ENCODE measurements at places on chromosomes 12 and 14. TPM values are rescaled to one million over a fixed set of nuclear protein-coding genes. Genes with fewer than 3 reads are reported as not detected.

DBX2 gene
- total RNA-seq = 0.27 TPM

DNA sequence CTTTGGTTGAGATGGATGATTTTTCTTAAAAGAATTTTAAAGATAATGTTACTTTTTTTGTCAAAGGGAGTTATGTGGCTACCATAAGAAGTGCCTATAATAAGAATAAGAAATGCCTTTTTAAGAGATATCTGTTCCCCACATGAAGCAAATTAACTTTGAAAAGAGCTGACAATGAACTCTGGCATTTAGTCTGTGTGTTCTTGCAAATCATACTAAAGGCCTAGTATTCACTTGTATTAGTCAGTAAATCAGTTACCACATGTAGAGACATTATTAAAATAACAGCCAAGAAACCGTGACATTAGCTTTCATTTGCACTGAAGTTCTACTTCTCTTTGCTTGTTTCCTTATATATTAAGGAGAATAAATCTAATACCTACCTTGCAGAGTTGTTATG lies 296.3 kb downstream of the CCDC91 start:
- no peak for DNase-seq
- no peaks in the 10 kb centered on the region for H3K27me3 ChIP-seq
- H3K27ac ChIP-seq = no peak overlapping the region
- H3K36me3 ChIP-seq = no peaks in the 10 kb centered on the region

GRCh38 chr14:90444077-90444696 lies 47.4 kb downstream of the CALM1 start:
- no peak overlapping the region for H3K4me3 ChIP-seq
- no peaks in the 10 kb centered on the region for H3K4me1 ChIP-seq
- DNase-seq = no peak
- no peaks in the 10 kb centered on the region for H3K36me3 ChIP-seq
- H3K27me3 ChIP-seq = no peaks in the 10 kb centered on the region

NEUROD4 gene
- total RNA-seq = not detected

DNA sequence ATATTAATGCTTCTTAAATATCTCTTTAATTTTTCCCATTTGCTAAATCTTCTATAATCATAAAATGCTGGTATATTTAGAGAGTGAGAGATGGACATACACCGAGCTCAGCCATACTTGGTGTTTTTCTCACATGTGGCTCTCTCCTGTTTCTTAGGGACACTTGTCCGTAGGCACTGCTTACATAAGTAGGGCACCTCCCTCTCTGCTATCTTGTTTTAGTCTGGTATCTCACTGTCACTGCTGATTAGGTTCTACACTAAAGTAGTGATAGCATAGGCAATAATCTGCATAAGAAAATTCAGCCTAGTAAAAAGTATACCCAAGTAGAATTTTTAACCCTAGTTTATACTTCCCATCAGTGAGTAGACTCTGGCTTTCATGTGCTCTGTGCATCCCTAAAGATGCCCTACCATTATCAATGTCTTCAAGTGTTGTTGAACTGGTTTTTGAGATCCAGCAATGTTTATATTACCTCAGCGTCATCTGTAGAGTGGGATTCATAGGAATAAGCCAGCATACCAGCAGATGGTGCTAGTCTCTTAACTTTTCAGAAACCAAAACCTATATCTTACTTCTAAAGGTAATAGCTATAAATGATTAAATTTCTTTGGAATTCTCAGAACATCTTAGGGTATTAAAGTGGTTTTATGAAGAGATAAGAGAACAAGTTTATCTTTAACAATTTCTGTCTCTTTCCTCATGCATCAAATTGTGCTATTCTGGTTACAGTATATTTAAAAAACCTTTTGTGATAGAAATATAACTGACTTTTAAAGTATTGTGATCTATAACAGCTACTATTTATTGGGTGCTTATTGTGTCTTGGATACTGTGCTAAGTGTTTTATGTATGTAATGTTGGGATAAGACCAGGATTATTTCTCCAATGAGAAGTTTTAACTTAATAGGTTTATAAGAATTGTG lies 32.9 kb downstream of the ARID2 start:
- H3K4me3 ChIP-seq = no peak overlapping the region
- H3K27ac ChIP-seq = no peak overlapping the region
- DNase-seq = no peak
- no peaks in the 10 kb centered on the region for H3K27me3 ChIP-seq
- H3K4me1 ChIP-seq = peaks cover 7% of the 10 kb centered on the region

DNA sequence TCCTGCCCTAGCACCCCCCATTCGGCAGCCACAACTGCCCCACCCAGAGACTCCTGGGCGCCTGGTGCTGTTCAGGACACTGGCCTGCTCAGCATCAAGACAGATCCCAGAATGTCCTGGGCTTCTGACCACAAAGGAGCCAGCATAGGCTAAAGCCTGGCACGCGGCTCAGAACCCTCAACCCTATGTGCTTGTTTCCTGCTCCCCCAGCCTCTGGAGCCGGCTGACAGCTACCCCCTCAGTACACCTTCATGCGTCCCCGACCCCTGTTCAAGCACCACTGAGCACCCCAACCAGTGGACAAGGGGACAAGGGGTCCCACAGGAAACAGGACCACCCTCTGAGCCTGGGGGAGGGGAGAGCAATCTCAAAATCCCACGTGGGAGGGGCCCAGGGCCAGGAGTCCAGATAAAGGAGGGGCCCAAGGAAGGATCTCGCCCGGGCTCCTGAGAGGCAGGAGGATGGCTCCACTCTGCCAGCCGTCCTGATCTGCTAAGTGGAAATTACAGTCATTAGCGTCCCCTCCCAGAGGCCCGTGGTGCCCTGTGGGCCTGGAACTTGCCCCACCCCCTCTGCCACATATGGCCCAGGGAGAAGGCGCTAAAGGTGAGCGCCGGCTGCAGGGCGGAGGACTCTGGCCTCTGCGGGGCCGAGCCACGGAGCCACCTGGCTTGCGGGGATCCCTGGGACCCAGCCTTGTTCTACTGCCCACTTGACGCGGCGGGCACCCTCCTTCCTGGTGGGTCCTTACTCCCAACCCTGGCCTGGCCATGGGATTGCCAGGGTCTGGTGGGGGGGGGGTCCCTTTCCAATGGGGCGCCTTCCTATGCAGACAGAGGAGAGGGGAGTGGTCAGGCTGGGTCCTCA lies 27.2 kb upstream of the GPR132 start:
- H3K36me3 ChIP-seq = no peaks in the 10 kb centered on the region
- DNase-seq = no peak
- H3K4me3 ChIP-seq = peak overlapping the region; percentile 98
- peak overlapping the region; percentile 81 for H3K27ac ChIP-seq
- H3K4me1 ChIP-seq = peaks cover 56% of the 10 kb centered on the region

SLCO1B1 gene
- not detected for total RNA-seq

DNA sequence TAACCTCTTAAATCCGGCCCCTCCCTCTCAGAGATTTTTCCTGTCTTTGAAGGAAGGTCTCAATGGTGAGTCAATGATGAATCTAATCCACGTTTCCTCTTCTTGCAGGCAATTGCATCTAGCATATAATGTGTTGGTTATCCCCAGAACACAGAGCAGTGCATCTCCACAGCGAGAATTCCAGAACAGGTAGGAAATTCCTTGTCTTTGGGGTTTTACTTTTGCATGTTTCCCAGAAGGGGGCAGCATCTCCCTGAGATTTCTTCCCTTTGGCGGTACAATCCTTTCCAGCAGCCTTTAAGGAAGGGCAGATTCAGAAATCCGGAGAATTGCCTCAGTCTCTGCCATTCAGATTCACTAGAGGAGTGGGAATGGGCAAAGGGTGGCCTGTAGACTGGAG lies 128.0 kb downstream of the KCNA5 start:
- peak overlapping the region; percentile 64 for H3K27ac ChIP-seq
- no peak overlapping the region for H3K4me3 ChIP-seq
- H3K36me3 ChIP-seq = no peaks in the 10 kb centered on the region
- no peak for DNase-seq
- no peaks in the 10 kb centered on the region for H3K27me3 ChIP-seq

DNA sequence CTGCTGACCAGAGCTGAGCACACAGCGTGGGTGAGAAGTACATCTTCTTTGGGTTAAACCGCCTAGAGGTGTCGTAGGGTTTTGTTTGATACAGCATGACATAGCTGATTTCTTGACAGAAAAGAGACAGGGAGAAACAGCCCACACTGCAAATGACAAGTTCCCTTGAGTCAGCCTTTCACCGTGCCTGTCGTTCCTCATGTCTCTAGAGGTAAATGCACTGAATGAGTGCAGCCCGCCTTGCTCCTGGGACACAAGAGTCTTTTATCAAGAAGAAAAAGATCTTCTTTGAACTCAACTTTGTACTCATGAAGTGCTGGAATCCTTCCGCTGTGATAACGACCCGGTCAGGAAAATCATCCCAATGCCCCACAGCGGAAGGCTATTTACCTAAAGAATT lies 77.6 kb downstream of the TMEM132D start:
- no peaks in the 10 kb centered on the region for H3K27me3 ChIP-seq
- no peak overlapping the region for H3K27ac ChIP-seq
- no peaks in the 10 kb centered on the region for H3K36me3 ChIP-seq
- H3K4me3 ChIP-seq = no peak overlapping the region
- DNase-seq = no peak
- H3K4me1 ChIP-seq = no peaks in the 10 kb centered on the region

DNA sequence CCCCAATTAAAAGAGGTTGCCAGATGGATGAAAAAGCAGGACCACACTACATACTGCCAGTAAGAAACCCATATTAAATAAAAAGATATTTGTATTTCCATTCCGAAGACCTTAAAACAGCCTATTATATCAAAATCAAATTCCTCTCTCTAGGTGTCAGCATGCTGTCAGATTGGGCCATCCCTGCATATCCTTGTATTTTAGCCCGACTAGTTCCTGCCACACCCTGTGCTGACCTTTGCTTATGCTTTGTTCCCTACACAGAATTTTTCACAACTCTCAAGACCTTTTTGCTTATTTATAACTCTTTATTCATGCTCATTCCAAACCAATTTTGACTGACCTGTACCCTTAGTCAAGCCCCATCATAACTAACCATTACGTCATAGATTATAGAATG lies 12.8 kb downstream of the GSKIP start:
- no peaks in the 10 kb centered on the region for H3K27me3 ChIP-seq
- H3K4me3 ChIP-seq = no peak overlapping the region
- H3K4me1 ChIP-seq = no peaks in the 10 kb centered on the region
- DNase-seq = no peak

CLEC4D gene
- total RNA-seq = not detected

DNA sequence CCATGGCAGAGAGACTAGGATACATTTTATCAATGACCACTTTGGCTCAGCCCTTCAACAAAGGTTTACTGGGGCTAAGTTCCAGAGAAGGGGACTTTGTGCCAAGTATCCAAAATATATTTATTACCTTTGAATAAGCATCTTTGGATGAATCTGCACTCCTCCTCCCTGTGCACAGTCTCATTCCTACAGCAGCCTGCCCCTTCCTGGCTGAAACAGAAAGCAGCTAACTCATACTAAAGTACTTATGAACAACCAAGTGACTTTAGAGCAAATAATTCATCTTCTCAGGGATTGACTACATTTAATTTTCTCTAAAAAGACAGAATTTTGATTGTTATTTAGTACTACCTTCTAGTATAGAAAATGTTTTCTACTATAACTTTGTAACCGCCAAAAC lies 47.8 kb upstream of the ETV6 start:
- no peaks in the 10 kb centered on the region for H3K27me3 ChIP-seq
- no peak overlapping the region for H3K4me3 ChIP-seq
- peaks cover 10% of the 10 kb centered on the region for H3K4me1 ChIP-seq
- no peak overlapping the region for H3K27ac ChIP-seq
- no peaks in the 10 kb centered on the region for H3K36me3 ChIP-seq

DNA sequence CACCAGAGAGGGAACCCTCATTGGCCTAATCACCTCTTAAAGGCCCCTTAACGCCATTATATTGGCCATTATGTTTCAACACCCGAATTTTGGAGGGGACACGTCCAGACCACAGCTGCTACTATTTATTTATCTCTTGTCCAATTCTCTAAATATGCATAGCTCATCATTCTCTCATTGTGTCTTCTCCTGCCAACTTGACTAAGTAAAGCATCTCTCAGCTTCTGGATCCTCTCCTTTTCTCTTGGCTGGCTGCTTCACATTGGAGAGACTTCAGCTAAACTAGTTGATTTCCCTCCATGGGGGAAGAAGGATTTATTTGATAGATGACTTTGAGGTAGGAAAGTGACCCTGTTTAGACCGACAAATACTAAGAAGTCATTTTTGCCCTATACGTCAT lies 120.4 kb upstream of the KRR1 start:
- no peak overlapping the region for H3K4me3 ChIP-seq
- H3K27ac ChIP-seq = no peak overlapping the region
- peaks cover 6% of the 10 kb centered on the region for H3K4me1 ChIP-seq
- H3K27me3 ChIP-seq = no peaks in the 10 kb centered on the region
- no peak for DNase-seq

LRRC10 gene
- not detected for total RNA-seq

SMIM10L1 gene
- total RNA-seq = 10.4 TPM

DNA sequence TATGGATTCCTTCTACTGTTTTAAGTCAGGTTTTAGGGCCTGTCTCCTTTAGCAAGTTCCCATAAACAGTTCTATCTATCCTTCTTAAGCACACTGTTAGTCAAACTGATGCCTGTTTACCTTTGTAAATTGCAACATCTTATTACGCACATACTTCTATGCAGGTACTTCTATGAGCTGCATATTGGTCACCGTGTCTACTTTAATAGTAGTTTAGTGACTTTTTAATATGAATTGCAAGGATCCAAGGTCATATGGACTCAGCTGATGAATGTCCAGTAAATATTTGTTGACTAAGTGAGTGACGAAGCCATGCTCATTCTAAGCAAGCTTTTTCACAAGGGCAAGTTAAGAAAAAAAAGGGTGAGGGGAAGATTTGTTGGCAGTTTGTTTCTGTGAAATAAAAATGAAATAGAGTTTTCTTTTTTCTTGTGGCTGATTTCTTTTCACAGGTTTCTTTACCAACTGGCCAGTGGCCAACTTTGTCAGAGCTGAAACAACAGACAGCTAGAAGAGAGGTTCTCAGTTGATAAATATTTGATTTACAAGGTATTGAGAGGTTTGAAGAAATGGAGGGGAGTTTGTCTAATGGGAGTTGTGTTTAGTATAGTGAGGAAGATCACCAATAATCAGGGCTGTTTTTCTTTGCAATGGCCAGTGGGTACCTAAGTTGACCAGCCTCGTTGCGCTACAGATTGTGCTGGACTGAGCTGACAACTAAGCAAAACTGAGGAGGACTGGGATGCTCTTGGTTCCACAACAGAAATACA lies 141.1 kb downstream of the SLC15A5 start:
- no peak overlapping the region for H3K4me3 ChIP-seq
- H3K27me3 ChIP-seq = no peaks in the 10 kb centered on the region
- no peaks in the 10 kb centered on the region for H3K4me1 ChIP-seq

GRCh38 chr14:52467515-52468266 lies 84.6 kb downstream of the TXNDC16 start:
- no peak for DNase-seq
- H3K27ac ChIP-seq = no peak overlapping the region
- H3K27me3 ChIP-seq = no peaks in the 10 kb centered on the region
- H3K4me1 ChIP-seq = no peaks in the 10 kb centered on the region

CCDC60 gene
- not detected for total RNA-seq

DNA sequence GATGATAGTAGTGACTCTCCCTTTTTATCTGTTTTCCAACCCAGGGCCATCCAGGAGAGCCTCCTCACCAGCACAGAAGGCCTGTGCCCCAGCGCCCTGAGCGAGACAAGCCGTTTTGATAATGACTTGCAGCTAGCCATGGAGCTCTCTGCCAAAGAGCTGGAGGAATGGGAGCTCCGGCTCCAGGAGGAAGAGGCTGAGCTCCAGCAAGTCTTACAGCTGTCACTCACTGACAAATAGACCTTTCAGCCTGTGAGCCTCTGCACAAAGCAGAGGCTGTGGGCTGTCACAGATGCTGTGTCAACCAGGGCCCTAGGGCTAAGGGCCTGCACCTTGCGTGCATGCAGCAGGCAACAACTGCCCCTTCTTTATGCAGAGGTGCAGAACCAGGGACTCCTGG lies 11.0 kb downstream of the C12orf76 start:
- H3K36me3 ChIP-seq = peaks cover 26% of the 10 kb centered on the region
- no peak for DNase-seq
- no peak overlapping the region for H3K27ac ChIP-seq
- H3K4me3 ChIP-seq = no peak overlapping the region
- peaks cover 7% of the 10 kb centered on the region for H3K4me1 ChIP-seq
